ENCODE measurements at places on chromosomes 3 and 15.

DNA sequence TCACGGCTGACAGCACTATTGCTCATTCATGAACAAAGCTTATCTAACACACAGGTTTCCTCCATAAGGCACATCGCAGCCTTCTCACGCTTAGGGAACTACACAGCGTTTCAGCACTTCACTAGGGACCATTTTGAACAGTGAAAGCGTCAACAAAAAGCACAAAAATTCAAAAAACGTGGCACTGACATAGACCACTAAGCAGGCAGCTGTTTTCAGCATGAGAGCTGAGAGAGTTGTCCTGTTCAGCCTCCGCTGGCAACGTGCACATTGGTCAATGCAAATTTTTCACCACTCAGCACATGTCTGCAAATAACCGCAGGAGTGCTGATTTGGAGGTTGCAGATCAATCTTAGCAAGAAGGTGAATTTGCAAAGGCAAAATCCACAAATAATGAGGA lies 109.2 kb downstream of the LRRK1 start:
- peak; percentile 1 for DNase-seq

GRCh38 chr3:142650001-142650693 lies 54.0 kb downstream of the PLS1 start:
- no peak for DNase-seq

GRCh38 chr3:6770397-6770690 lies 90.6 kb upstream of the GRM7 start:
- DNase-seq = no peak

GRCh38 chr3:128556907-128557306 lies 63.9 kb upstream of the GATA2 start:
- DNase-seq = no peak

DNA sequence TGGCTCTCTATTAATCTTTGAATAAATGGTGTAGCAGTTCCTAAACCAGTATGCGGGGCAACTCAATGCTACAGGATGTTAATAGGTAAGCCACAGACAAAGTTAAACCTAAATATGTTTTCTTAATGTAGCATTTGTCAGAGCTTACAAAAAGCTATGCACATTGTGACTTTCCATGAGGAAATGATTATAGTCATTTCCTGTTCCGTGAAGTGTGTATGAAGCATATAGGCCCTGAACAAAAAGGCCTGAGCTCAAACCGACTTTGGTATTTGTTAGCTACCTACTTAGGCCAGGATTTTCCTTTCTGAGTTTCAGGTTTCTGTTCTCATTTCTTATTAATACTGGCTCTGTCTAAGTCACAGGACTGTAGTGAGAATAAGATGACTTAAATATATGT lies 14.2 kb downstream of the ZNF80 start:
- no peak for DNase-seq

GRCh38 chr3:196638861-196639482 lies 522 bp upstream of the NRROS start:
- DNase-seq = no peak

DNA sequence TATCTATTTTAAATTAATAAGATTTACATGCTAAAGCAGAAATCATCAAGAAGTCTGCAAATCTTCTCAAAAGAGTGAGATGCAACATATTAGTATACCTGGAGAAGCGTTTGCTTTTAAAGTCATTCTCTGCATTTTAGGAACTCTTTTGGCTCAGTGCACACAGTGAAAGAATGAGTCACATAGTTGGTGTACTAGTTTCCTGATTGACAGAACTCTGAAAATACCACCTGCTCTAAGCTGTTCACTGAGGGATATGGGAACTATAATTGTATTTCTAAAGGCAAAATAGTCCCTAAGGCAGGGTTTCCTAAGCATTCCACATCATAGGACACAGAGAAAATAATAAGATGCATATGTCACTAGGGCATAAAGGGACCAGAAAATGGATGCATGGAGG lies 838.5 kb downstream of the DIPK2A start:
- no peak for DNase-seq

- DNase-seq = no peak
Observed at GRCh38 chr15:51600114-51600513, 22.5 kb downstream of the DMXL2 start.

GRCh38 chr15:74235962-74236361 lies at the start of gene CCDC33:
Gene CCDC33, plus strand, starts transcription at chr15:74236326. Its CDS starts 394 bp downstream, at chr15:74236720.
- DNase-seq = no peak

DNA sequence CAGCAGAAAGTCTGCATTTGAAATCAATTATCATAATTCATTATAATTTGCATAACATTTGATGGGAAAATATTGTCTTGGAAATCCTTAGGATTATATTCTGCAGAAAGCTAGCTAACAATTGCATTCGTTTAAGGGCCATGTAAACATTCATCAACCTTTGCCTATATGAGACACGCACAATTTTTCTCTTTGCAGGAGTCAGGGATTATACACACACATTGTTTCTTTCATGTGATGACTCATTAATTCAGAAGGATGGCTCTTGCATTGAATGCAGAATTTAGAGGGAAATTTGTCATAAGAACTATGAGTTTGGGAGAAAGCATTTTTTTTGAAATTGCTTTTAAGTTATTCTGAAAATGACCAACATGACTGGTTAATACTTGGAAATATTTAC lies 844.7 kb downstream of the DIPK2A start:
- DNase-seq = no peak

DNA sequence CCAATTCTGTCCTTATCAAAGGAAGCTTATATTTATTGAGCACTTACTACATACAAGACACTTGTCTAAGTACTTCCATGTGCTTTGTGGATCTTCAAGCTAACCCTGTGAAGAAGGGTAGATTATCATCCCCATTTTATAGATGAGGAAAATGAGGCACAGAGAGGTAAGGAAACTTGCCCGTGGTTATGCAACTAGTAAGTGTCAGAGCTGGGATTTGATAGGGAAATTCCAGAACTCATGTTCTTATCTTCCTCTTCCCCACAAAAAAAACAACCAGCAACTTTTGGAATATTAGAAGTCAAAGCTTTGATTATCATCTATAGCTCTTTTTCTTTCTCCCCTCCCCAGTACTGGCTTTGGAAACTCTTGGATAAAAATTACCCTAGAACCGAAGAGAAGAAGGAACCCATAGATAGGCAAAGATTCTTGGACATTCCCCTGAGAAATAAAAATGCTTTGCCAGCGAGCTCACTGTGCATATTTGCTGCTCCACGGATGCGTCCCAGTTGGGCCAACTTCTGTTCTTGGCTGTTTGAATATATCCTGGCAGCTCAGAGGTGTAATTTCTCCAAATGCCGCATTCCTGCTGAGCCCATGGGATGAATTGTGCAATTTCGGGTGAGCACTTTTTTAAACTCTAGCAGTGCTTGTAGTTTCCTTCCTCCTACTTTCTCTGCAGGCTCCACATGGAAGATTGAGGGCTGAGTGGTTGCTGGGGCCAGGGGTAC lies 591.5 kb upstream of the CFAP20DC start:
- DNase-seq = peak; percentile 28

GRCh38 chr15:56980473-56980872 lies 62.0 kb downstream of the TCF12 start:
- no peak for DNase-seq

GRCh38 chr3:3179407-3180094 lies at the start of gene CRBN:
Gene CRBN, minus strand, starts transcription at chr3:3179691. Its CDS starts 4 bp downstream, at chr3:3179687.
- DNase-seq = peak; percentile 85

DNA sequence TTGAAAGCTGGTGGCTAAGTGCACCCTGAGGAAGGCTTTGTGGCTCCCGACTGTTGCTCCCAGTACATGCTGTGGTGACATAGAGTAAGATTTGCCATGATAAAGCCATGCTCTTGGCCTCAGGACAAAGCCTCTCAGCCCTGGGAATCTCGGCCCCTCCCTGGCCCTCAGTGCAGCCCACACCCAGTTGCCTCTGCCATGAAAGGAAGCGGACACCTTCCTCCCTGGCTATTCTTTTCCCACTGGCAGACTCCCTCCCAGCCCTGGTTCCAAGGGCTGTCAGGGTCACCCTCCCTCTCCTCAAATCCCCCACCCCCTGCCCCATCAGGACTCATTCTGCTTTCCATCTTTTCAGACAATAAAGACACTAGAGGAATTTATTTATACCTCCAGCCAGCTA lies 119.8 kb upstream of the NEO1 start:
- DNase-seq = no peak

DNA sequence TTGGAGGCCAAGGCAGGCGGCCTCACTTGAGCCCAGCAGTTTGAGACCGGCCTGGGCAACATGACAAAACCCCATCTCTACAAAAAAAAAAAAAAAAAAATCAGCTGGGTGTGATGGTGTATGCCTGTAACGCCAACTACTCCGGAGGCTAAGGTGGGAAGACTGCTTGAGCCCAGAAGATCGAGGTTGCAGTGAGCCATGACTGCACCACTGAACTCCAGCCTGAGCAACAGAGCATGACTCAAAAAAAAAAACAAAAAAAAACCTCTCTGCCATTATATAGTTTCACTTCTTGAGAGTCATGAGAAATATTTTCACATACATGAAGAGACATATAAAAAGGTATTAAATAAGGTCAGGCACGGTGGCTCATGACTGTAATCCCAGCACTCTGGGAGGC lies 45.9 kb upstream of the CP start:
- DNase-seq = no peak

- DNase-seq = no peak
Observed at GRCh38 chr15:98003518-98003917, 43.0 kb downstream of the ARRDC4 start.

DNA sequence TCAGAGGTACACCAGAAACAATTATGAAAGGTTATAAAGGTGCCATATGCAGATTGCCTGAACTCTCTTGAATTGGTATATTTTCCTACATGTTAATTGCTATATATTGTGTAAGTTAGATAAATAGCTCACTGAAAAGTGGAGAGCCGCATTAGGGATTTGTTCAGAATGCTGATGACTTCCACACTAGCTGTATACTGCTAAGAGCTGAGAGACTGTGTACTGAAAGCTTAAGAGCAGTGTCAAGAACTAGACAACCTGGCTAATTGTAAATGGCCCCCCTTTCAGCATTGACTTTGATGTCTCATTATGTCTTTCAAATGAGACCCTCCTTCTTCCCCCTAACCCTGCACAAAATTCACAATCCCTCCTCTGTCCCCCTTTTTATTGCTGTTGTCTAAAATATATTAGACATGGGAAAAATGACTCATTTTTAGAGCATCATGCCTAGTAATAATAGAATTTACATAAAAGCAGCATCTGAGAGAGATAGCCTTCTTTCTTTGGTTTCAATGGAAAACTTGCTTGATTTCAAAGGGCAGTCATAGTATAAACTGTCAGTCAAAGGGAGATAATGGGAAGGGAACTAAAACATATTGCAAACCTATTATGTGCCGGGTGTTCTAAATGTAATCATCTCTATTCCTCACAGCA lies 34.7 kb upstream of the GREM1 start:
- DNase-seq = no peak

DNA sequence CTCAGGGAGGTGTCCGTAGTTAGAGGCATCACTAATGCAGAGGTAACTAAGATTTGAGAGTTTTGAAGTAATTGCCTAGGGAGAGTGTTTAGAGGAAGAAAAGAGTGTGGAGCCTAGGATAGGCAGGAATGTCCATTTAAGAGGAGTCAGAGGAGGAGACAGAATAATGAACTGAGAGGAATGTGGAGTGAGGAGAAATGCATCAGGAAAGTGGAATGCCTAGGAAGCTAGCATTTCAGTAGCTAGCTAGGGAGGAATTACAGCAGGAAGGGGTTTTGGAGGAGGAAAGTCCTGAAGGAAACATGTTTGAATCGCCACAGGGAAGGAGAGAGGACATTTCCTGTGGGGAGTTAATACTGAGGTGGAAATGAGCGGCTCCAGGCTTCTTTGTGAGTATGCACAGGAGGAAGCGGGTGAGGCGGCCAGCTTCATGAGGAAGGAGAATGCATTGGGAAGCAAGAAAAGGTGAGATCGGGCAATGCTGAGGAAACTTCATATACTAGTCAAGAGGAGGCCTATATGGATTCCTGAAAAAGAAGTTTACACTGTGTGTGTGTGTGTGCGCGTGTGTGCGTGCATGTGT lies 154.3 kb downstream of the TMEM108 start:
- no peak for DNase-seq
